Common myeloid progenitor, CD34-positive (primary cell): ENCODE measurements at places on chromosomes 7 and 10.

DNA sequence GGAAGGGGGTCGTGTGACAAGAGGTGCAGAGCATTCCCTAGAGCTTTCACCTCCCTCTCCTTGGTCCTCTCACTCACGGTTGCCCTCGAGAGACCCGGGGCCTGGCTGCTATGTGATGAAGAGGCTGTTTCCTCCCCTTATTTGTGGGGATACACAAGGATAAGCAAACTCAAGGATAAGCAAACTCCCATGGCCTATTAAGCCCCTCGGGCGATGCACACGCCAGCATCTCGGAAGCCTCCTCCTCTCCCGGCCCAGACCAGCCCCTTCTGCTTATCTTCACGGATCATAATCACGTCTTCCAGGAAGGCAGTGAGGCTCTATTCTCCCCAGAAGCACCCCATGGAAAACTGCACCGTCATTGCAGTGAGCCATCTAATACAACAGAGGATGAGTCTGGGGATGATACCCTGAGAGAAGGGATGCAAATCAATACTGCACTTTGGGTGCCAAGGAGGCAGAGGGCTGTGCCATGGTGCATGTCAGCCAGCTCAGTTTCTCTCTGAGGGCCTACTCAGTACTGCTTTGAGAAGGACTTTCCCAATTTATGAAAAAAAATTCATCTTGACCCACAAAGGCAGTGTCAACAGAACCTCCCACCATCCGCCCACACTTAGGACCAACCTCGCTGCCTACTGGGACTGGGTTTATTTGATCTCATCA lies 22.2 kb downstream of the TMEM273 start:
- DNase-seq: no peak

GRCh38 chr7:95316588-95316987 lies 7.7 kb downstream of the PON1 start:
- DNase-seq: no peak

DNA sequence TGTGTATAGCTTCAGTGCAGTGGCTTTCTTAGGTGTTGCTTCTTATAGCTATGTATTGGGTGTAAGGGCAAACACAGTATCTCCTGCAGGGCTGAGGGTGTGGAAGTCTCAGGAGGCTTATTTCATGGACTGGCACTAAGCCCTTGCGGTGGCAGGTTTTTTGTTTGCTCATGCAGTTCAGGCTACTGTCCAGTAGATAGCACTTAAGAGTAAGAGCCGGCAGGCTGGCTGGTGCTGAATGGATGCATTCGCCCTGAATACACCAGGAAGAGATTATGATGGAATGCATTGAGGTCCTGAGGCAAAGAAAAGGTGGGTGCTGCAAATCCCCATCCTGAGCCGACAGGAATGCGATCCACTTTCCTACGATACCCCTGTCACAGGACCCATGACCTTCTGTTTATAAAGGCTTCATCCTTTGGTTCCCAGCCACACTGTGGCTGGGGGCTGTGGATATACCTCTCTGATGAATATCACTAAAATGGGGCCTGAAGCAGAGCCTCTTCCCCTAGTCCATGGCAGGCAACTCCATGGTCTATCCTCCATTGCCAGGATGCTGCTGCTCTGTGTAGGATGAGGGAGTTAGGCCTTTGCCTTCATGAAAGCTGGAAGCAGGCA lies 44.9 kb downstream of the ANXA8 start:
- DNase-seq: peak; percentile 64

GRCh38 chr7:27046854-27047549 lies 48.8 kb downstream of the HOXA1 start:
- DNase-seq: peak; percentile 69

DNA sequence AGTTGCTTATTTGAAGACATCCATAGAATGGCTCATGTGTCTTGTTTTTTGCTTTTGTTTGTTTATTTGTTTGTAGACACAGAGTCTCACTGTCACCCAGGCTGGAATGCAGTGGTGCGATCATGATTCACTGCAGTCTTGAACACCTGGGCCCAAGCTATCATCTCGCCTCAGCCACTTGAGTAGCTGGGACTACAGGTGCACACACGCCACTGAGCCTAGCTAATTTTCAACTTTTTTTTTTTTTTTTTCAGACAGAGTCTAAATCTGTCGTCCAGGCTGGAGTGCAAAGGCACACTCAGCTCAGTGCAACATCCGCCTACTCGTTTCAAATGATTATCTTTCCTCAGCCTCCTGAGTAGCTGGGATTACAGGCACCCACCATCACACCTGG lies 83.3 kb upstream of the KLF6 start:
- no peak for DNase-seq

- no peak for DNase-seq
Observed at GRCh38 chr10:14349081-14349480, 18.4 kb upstream of the FRMD4A start.

- no peak for DNase-seq
Observed at GRCh38 chr10:95237376-95238170, 43.5 kb downstream of the ACSM6 start.

DNA sequence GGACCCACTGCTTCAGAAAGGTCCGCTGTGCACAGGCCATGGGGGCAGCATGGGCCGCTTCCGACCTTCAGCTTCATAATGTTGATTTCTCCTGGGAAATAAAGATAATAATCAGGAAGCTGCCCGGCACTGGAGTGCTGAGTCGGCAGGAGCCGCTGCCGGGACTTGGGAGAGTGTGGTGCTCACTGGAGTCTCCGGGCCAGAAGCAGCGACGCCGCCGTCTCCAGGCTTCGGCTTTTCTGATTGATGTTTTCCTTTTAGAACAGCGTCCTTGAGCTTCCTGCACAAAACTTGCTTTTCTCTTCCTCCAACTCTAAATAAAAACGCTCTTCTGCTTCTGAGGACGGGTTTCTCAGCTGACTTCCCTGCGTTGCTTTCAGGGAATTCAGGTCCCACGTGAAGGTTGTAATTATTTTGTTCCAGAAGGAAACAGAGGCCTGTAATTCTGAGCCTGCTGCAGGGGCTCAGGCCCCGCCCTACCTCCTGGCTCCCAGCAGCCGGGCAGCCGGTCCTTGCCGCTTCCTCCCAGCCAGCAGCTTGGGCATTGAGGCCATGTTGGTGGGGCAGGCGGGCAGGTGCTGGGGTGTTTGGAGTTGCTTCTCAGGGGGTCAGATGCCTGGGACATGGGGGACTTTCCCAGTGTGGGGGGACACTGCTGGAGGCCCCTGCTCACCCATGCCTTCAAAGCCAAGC lies 14.7 kb downstream of the PWWP2B start:
- no peak for DNase-seq

- no peak for DNase-seq
Observed at GRCh38 chr7:12785473-12785872, 98.0 kb downstream of the ARL4A start.

- DNase-seq: no peak
Observed at GRCh38 chr7:148803094-148803493, 81.0 kb downstream of the EZH2 start.
